ENCODE measurements at places on chromosomes 16 and 17.

DNA sequence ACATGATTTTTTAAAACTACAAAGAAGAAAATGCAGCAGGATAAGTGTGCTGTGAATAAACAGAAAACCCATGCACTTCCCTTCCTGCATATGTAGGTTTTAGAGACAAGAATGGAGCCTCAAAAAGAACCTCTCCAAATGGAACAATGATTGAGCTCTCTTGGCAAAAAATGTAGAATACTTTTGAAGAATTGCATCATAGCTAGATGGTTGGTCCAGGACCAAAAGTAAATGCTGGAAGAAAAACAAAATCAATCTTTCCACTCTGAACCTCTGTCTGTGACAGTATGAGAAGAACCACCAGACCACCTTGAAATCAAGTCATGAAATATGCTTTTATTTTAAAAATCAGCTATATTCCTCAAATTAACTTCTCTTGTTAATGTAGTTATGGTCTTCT lies 17.5 kb downstream of the HELZ start:
- no peak for DNase-seq

GRCh38 chr17:30273373-30273772 lies 18.4 kb downstream of the BLMH start:
- no peak for DNase-seq

GRCh38 chr16:4265676-4266075 lies 7.1 kb downstream of the TFAP4 start:
- no peak for DNase-seq

GRCh38 chr17:11986942-11987329 lies 10.3 kb downstream of the ZNF18 start:
- no peak for DNase-seq

GRCh38 chr17:64447526-64447925 lies 1.4 kb upstream of the MILR1 start:
- DNase-seq: no peak

DNA sequence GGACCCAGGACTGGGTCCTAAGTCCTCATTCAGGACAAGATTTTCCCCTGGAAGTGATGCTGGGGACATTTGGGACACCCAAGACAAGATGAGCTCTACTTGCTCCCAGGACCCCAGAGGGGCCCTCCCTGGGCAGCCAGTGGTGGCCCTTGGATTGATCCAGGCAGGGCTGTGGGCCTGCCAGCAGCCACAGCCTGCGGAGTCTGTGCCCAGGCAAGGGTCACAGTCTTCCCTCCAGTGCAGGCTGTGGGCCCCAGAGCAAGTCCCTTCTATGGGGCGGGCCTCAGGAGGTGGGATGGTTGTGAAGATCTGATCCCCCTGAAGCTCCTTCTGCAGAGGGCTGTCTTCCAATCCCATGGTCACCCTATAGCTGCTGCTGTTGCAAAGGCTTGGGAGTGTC lies 12.6 kb downstream of the CA7 start:
- no peak for DNase-seq

DNA sequence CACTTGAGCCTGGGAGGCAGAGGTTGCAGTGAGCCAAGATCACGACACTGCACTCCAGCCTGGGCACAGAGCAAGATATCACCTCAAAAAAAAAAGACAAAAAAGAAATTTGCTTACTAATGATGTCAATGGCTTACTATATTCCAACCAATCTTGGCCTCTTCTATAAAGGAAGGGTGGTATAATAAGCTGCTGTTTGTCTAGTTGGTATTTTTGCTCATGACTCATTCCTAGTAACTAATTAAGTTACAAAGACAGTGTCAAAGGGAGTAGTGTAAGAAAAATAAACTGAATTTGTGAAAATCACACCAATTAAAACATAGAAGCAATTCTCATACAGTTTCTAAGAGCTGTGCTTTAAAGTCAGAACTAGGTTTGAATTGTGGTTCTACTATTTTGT lies 82.5 kb downstream of the NLK start:
- DNase-seq: no peak

DNA sequence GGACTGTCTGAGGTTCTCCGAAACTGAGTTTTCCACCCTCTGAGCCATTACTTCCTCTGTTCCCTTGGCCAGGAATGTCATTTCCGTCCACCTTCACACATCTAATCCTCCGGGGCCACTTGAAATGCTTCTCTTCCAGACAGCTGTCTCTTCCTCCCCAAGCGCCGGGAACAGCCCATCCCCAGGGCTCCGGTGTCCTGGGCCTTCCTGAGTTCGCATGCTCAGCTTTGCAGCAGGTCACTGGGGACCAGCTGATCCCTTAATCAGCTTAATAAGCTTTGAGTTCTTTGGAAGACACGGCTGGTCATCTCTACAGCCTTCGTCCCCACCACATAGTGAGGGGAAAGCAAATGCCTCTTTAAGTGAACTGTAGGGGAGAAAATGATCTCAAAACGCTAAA lies 123.4 kb downstream of the DYNLRB2 start:
- no peak for DNase-seq

GRCh38 chr17:37261286-37261685 lies 114.5 kb upstream of the C17orf78 start:
- DNase-seq: no peak

GRCh38 chr17:68429881-68430280 lies 27.4 kb downstream of the WIPI1 start:
- DNase-seq: no peak

DNA sequence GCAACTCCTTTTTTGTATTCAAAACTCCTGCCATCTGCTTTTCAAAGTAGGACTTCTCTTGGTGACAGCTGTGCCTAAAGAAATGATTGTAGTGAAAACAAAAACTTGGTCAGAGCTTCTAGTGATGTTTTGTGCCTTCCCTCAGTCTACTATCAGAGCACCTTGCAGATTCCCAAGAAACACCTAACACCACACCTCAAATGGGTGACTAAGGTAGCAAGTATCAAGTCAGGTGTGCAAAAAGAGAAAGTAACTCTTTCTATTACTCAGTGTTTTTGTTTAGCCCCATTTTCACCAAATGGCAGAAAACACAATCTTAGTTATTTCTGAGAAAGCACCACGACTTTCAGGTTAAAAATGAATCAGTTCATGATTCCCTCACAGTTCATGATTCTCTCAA lies 2.0 kb upstream of the PMFBP1 start:
- no peak for DNase-seq

DNA sequence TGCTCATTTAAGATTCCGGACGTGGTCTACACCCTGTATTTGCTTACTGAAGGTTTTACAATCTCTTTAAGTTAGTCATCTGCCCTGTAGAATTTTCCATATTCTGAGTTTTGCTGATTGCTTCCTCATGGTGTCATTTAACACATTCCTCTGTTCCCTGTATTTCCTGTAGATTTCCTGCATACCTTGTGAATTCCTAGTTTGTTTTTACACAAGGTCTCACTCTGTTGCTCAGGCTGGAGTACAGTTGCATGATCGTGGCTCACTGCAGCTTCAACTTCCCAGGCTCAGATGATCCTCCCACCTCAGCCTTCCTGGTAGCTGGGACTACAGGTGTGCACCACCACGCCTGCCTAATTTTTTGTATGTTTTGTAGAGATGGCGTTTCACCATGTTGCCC lies 66.8 kb downstream of the CMIP start:
- no peak for DNase-seq

All from stimulated activated naive CD4-positive, alpha-beta T cell (primary cell).